ENCODE measurements at places on chromosomes 11 and 22.

- no peak for DNase-seq
Measured at GRCh38 chr22:41917903-41918791, 3.3 kb upstream of the SHISA8 start.

DNA sequence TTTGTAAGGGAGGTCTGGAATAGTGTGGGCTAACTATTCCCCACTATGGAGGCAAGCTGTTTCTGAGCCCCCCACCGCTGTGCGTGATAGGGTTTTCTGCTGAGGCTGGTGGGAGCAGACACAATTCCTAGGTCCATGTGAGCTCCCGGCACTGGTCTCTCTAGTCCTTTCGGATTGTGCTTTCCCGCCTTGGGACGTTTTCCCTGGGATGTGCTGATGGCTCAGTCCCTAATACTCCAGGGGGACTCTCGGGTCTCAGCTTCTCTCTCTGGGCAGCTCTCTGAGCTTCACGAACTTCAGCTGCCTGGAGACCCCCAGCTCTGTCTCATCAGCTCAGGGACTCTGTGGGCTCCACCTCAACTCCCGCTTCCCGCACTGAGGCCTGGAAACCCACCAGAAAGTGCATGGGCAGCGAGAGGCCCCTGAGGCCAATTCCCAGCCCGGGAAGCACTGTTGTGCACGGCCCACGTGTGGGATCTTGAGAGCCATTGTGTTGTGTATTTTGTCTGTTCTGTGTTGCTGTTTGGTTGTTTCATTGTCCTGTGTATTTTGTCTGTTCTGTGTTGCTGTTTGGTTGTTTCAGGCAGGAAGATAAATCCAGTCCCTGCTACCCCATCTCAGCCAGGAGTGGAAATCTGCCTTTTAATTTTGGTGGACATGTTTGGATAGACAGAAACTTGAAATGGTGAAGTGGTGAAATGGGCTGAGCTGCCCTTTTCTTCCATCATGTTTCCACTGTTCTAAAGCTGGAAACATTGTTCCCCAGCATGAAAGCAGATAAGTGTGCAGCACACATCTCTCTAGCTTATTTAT, 12.7 kb upstream of the TNNT3 start:
- no peak for DNase-seq

GRCh38 chr11:11580841-11581411, 40.9 kb downstream of the GALNT18 start:
- DNase-seq, result no peak

DNA sequence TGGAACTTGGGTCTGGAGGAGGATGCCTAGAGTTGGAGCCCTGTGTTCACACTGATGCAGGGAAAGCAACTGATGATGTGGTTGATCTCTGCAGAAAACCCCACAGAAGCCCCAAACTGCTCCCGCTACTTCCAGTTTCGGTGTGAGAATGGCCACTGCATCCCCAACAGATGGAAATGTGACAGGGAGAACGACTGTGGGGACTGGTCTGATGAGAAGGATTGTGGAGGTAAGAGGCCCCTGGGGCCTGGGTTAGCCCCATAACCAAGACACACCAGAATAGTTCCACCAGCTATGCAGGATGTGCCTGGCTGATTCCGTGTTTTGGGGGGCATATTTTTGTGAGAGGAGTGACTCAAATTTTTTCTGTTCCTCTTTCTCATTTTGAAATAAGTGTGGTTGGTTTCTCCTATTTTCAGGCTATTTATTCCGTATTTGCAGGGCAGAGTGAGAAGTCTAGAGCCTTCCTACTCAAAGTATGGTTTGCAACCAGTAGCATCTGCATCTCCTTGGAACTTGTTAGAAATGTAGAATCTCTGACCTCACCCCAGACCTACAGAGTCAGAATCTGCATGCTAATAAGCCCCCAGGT, 137.3 kb upstream of the SORL1-AS1 start:
- no peak for DNase-seq

- no peak for DNase-seq
Measured at GRCh38 chr11:122711831-122712381, 56.4 kb downstream of the UBASH3B start.

DNA sequence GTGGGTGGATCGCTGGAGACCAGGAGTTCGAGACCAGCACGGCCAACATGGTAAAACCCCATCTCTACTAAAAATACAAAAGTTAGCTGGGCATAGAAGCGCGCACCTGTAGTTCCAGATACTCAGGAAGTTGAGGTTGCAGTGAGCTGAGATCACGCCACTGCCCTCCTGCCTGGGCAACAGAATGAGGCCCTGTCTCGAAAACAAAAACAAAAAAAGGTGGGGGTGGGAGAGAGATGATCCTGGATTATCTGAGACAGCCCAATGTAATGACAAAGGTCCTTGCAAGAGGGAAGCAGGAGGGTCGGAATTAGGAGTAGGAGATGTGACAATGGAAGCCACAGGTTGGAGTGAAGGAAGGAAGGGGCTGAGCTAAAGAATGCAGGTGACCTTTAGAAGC, 87.6 kb upstream of the APOA1 start:
- no peak for DNase-seq

DNA sequence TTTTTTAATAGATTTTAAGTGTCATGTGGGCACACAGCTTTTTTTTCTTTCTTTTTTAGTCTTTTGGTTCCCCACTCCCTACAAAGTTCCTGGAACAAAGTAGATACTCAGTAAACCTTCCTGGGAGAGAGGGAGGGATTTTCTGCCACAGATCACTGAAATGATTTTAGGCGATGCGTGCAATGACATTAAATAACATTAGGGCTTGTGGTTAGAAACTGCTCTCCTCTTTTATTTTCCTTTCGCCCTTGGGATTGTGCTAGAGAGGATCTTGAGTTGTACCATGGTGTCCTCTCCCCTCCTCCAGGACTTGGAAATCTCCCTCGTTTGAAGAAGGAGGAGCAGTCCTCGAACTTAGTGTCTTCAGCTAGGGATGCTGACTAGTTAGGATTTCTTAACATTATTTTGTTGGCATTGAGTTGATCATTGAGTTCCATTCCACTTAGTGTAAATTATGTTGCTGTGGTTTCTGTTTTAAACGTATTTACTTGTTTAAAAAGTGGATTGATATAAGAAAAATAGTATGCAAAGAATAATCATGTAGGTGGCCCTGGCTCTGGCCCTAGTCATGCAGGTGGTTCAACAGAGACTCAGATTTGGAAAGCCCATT, 88.4 kb downstream of the TRAF6 start:
- no peak for DNase-seq

GRCh38 chr11:112563808-112564207, 303.1 kb upstream of the PLET1 start:
- DNase-seq, result no peak

- no peak for DNase-seq
Measured at GRCh38 chr11:48210052-48210451, 6.6 kb upstream of the OR4B1 start.

GRCh38 chr11:69137151-69137844, 18.4 kb upstream of the SMIM38 start:
- DNase-seq, result no peak

- DNase-seq, result no peak
Measured at GRCh38 chr11:27339941-27340340, 23.1 kb downstream of the CCDC34 start.

GRCh38 chr11:58866788-58867187, 22.3 kb upstream of the GLYATL2 start:
- DNase-seq, result no peak

DNA sequence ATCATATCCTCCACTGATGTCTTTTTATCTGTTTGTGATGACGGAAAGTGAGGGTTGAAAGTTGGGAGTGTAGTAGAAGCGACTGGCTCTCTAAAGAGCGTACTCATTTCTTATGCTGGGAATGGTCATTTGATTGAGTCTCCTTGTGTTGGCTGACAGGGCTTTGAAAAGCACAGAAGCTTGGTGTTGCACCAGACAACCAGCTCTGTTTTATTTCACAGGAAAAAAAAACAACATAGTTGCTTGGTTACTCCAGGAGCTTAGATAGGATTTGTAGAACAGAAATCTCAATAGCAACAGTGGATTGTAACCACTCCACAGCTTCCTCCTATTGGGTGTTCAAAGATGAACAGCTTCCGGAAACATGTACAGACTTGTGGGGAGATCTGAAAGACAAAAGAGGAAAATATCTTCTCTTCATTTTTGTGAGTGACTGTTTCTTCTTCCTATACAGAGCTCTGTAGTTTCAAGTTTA, 2.7 kb downstream of the RBM14 start:
- DNase-seq, result no peak

GRCh38 chr11:68844376-68844775, 2.7 kb upstream of the CPT1A start:
- DNase-seq, result no peak

DNA sequence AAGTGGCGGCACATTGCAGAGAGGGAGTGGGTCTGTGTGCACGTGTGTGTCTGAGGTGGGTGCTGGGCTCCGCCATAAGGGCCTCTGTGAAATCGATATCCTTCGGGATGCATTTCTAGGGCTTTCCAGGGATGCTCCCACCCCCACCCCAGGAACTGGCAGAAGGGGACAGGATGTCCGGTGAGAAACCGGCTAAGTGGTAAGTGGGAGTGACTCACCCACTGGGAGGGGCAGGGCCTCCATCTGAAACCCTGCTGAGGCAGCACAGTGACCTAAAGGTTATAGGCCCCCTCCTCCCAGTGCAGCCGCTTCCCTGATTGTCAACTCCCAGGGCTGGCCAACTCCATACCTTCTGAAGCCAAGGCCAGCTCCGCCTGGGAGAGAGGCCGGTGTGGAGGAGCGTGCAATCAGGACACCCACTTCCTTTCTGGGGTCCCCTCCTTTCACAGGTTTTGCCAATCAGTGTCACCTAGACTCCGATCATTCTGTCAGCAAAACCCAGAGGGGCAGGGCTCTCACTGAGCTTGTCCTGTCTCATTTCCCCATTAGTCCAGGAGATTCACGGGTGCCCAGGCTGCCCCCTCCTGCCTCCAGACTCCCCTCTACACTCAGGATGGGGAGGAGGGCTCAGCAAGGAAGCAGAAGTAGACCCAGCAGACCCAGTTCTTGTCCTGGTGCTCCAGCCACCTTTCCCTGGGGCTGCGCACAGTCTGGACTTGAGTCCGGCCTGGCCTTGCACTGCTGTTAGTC, 44.5 kb downstream of the NECTIN1 start:
- DNase-seq, result no peak

DNA sequence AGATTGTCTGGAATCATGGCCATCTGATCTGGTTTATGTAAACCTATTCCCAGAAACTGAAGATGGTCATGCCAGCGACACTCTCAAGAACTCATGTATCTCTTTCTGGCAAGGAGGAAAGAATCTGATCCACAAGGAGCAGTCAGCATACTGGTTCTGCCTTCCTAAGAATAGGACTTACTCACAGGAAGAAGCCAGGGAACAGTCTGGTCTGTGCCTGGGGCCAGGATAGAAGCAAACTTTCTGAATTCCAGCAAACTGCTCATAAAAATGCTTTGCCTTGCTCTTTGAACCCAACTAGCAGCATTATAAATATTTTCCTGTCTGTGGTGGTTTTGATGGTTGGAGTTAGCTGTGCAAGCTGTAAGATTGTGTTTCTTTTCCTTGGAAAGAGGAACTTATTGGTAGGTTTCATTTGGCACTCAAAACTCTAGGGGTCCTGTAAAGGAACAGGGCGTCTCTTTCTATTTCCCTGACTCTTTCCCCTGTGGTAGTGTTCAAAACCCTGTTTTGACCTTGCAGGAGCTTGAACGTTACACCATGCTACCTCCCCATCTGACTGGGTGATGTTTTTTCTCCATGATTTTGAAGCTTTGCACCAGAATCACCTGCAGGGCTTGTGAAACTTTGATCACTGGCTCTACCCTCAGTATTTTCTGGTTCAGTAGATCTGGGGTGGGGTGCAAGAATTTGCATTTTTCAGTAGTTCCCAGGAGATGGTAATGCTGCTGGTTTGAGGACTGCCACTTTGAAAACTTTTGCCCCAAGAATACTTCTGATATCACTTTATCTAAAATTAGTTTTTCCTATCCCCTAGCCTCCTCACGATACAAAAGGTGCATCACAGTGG, 627.8 kb upstream of the ANO5 start:
- DNase-seq, result no peak

DNA sequence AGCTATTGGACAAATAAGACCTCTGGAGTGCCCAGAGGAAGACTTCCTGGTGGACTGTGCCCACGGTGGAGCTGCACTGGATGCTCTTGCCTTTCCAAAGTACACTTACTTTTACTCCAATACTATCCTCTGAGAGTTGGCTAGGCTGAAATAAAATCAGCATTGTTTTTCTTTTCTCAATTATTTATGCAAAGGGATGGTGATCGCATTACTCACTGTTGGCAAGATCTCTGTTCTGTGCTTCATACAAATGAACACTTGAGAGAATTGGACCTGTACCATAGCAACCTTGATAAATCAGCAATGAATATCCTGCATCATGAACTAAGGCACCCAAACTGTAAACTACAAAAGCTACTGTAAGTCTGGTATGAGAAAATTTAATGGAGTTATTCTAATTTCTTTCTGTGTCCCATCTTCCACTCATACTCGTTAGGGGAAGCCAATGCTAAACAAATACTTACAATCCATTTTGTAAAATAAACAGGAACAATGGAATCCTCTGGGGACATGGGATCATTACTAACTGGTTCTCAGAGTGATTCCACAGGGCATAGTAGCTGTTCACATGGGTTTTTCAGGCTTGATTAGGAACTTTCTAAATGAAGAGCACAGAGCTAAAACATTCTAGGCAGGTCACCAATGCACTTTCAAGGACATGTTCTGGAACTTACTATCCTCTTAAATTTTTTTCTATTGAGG, 26.3 kb downstream of the NLRP14 start:
- DNase-seq, result no peak

GRCh38 chr11:87391496-87391895, 353.8 kb downstream of the TMEM135 start:
- no peak for DNase-seq

DNA sequence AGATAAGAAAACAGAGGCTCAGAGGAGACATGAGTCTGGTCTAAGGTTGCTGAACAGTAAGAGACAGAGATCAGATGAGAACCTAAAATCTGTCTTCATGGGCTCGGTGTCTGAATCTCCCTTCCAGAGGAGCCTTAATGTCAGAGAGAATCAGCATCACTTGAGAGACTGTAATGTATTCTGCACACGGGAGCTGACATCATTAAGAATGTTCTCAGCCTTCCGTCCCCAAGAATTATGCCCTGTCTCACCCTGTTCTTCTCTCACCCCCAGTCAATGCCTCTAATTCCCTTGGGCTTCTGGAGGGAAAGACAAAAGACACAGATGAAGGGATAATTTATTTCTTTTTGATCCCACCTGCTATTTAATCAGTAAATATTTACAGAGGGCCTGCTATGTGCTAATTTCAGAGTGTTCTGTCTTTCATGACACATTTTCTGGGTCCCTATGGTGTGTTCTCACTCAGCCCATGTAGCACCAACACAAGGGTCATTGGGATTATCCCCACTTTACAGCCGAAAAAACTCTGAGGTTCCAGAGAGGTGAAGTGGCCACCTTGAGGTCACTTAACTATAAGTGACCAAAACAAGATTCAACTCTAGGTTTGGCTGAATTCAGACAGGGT, 61.8 kb downstream of the CD82 start:
- no peak for DNase-seq

GRCh38 chr22:24772493-24773220, 1.9 kb downstream of the PIWIL3 start:
- DNase-seq, result no peak

DNA sequence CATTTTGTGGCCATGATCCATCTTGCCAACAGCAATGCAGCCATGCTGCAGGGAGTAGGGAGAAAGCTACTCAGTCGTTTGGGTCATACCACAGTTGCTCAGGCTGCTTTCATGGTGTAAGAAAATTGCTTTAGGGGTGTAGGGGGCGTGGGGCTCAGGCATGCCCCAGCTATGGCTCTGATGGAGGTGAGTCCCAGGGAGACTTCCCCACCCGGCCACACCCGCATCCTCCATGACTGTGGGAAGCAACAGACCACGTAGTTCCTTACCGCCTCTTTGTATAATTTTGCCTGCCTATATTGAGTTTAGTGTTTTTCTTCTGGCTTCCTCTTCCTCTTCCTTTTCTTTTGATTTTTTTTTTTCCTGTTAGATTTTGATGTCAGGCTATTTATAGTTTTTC, 58.8 kb downstream of the SPECC1L start:
- no peak for DNase-seq
